ENCODE measurements at places on chromosomes 16 and 17.
A peak's percentile ranks its signal among the peaks of the same experiment; 100 is the strongest.

DNA sequence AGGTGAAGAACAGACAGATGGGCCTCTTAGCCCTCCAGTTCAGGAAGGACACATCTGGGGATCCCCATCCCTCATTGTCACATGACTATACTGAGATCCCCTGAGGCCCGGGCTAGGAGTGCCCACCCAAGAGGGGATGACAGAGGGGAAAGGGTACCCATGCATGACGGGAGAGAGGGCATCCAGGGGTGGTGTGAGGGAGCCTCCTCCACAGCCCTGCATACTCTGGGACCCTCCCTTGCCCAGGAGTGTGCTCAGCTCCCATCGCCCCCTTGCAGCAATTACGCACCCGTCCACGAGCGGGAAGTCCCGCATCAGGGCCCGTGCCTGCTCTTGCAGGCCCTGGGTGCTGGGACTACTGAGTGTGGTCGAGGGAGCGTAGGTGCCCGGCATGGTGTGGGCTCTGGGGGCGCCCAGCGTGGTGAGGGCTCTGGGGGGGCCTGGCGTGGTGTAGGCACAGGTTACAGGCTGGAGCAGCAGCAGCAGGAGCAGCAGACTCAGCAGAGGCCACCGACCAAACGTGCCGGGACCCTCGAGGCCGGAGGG, 6.5 kb downstream of the DPEP2 start:
- DNase-seq = no peak

DNA sequence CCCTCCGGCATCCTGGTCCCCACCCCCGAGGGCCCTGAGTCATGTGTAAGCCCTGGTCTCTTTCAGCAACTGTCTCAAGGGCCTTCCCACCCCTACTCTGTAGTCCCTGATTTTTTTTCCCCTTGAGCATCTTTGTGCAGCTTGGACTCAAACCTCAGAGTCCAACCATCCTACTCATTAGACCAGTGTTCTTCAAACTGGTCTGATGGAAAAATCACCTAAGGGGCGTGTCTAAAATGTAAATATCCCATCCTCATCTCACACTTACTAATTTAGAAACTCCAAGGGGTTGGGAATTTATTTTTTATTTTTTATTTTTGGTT, 624 bp downstream of the G6PC3 start:
- no peak for DNase-seq

- DNase-seq = no peak
Measured at GRCh38 chr16:20735490-20735889, 6.1 kb downstream of the THUMPD1 start.

GRCh38 chr17:49814781-49815529, 26.5 kb downstream of the KAT7 start:
- DNase-seq = no peak

DNA sequence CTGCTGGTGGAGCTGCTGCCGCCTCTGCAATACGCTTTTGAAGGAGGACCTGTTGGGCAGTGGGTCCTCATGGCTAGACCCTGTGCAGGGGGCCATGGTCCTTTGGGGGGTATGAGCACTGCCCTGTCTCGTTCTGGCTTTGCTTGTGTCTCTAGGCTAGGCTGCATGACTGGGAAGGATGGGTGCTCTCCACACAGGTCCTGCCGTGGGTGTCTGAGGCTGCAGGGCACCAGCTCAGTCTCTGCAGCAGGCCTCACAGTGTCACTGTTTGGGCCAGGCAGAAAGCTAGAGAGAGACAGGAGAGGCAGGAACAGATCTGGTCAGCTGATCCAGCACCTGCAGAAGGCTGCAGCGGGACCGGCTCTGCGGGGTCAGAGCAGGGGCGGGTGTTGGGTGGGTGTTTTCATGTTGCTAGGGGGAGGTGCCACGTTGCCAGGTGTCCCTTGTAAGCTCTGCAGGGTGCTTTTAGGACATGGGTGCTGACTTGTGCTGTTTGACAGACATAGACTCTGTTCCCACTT, 111.4 kb downstream of the SNX29 start:
- no peak for DNase-seq

GRCh38 chr17:81230043-81230820, 7.5 kb upstream of the CEP131 start:
- DNase-seq = no peak

DNA sequence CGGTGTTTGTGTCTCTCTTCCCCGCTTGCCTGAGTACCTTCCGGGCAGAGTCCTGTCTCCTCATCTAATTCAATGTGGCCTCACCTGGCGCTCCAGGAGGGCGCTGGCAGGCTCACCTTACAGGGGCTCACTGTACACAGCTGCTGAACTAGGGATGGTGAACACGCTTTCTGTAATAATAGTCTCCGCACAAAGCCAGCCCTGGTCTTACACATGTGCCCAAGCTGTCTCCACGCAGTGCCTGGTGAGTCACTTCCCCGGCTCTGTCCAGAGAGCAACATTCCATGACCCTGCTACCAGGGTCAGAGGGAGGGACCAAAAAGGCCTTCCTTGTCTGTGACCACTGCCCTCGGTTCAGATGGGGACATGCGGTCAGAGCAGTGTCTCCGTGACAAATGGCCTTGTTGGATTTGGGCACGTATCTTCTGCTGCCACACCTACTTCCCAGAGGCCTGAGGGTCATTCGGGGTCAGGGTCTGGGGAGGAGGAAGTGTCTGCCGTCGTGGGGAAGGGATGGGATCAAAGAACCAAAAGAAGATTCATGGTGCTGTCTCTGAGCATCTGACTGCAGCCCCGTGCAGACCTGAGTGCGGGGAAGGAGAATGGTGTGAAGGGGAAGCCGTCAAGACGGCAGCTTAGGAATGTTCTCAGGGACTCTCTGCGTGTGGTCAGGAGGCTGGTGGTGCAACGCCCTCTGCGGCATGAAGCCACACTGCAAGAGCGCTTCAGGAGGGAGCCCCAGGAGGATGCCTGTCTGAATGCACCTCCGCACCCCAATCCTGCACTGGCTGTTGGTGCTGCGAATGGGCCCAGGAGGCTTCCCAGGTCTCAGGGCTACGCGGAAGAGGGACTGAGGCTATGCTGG, 68.8 kb downstream of the IL21R start:
- no peak for DNase-seq

DNA sequence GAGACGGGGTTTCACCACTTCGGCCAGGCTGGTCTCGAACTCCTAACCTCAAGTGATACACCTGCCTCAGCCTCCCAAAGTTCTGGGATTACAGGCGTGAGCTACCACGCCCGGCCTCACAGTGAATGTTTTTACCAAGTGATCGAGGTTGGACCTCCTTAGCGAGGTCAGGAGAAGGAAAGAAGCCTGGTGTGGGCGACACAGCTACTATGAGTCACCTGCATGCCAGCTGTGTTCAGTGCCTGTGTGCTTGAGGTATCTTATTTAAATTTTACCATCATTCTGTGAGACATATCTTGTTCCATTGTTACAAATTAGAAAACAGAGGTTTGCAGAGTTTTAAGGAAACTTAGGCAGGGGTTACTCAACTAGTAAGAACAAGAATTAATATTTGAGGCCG, 174.8 kb upstream of the DYNLRB2 start:
- DNase-seq = no peak

GRCh38 chr16:2711370-2712062, 8.5 kb downstream of the PRSS27 start:
- no peak for DNase-seq

- no peak for DNase-seq
Measured at GRCh38 chr16:87931504-87931903, 4.8 kb downstream of the CA5A start.

DNA sequence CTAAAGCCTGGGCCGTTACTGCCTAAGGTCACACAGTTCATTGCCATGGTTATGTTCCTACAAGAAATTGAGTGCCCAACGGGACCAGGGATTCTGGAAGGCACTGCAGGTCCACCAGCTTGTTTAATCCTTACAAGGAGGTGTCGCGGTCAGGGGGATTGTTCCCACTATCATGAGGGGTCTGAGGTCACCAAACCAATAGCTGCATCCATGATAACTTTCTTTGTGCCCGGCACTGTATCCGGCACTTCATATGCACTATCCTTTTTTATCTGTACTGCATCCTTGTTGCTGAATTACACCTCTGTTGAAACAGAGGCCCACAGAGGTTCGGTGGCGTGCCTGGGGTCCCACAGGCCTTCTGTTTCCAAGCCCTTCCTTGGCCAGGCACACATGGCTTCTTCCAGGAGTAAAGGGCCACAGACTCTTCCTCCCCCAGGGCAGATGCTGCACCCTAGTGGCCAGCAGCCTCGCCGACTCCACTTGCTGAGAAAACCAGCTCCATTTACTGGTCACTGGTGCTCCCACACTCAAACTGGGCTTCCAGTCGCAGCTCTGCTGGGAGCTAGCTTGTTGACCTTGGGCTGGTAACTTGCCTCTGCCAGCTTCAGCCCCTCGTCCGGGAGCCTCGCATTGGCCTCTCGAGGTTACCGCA, 82.0 kb upstream of the PLCG2 start:
- peak; percentile 7 for DNase-seq

DNA sequence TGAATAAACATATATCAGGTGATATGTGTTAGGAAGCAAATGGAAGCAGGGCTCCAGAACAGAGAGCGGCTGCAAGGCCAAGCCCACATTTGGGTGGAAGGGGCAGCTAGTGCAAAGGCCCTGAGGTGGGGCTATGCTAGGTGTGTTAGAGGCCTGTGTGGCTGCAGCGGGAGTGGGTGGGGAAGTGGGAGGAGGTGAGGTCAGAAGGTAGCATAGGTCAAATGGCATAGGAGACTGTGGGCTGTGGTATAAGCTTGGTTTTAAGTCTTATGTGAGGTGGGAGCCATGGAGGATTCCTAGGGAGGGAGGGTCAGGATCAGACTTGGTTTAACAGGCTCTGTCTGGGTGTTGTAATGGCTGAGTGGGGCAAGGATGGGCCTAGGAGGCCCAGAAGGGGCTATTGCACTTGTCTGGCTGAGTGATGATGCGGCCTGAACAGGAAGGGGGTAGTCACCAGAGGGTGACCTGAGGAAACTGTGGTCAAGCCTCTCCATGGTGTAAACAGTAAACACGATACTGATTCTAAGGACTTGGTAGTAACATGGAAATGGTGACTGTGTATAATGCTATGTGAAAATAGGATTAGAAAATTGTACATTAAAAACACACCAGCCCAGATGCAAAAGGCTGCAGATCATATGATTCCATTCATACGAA, 31.1 kb downstream of the RAI1 start:
- DNase-seq = no peak

DNA sequence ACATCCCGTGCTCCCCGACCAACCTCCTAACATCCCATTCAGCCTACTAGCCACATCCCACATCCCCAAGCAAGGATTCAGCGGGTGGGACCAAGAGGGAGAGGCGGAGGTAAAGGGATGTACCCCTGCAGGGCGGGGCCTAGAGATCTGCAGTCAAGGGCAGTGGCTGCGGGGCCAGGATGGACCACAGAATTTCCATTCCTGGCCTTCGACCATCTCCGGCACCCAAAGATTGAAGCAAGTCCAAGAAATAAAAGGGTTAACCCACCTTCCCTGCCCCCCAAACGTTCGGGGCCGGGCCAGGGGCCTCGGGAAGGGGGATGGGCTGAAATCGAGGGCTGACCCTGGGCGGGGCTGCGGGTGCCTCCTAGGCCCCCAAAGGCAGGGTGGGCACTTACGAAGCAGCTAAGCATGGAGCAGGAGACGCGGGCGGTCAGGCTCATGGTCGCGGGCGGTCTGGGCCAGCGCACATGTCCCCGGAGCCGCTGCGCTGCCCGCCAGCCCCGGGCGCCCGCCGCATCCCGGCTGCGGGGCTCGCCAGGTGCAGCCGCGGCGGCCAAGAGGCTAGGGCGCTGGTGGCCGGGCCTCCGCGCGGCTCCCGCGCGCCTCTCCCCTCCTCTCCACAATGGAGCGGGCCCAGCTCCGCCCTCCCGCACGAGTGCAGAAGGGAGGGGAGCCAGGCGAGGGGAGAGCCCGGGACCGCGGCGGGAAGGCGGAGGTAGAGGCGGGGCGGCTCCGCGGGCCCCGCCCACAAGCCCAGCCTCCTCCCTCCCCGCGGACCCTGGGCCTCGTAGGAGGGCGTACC, at the start of gene MTMR4:
TSS of gene MTMR4 (minus strand) at position 674 of the 805 bp plus-strand sequence. CDS start at position 443, 231 bp downstream.
- peak; percentile 39 for DNase-seq

Measured in activated naive CD4-positive, alpha-beta T cell (primary cell).